Activated CD4-positive, alpha-beta T cell treated with anti-CD3 and anti-CD28 coated beads, Interleukin-10, Interleukin-2, amounts not matched to agents 100 ng/mL and 50 ng/mL, durations not matched to agents 16 hours and 8 hours (primary cell): ENCODE measurements at places on chromosomes 1 and 21.

DNA sequence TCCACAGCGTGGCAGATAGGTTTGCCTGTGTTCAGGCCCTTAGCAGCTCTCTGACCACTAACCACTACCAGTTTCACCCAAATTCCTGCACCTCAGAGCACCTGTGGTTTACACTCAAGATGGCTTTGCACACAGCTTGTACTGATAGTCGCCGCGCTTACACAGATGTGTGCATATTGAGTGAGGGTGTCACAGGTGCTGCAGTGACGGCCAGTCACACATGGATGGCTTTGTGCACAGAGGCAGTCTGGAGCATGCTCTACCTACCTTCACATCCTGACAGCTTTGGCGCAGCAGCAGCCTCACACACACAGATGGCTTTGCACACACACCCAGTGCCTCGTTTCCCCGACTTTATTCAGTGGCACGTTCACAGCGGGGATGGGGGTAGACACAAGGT is 7.5 kb downstream of the DMAP1 start:
- DNase-seq = no peak

DNA sequence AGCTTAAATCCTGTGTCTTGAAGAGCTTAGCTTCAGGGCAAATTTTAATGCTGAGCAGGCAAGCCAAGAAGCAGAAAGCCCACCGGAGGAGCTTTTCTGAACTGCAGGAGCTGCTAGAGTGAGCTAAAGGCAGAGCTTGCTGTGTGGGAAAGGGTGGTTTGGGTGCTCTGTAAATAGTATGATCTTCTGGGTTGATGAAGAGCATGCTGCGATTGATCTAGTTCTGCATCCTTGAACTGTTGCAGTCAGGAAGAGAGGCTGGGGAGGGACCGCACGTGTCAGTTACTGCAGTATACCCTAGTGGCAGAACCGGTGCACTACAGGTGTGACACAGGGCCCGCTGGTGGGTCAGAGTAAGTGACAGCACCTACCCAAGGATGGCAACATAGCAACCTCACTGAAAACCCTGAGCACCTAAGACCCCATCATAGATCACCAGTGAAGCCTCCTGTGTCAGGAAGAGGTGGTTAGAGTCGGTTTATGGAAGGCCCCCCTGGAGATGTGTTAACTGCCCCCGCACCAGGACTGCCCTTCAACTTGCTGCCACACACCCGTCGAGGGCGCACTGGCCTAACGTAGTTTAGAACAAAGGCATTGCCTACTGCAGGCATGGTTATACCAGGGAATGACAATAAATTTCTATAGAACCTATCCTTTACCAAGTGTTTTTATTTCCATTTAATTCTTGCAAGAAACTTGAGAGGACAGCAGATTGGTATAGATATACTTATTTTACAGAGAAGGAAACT is 146.0 kb upstream of the KIAA0040 start:
- peak; percentile 62 for DNase-seq

DNA sequence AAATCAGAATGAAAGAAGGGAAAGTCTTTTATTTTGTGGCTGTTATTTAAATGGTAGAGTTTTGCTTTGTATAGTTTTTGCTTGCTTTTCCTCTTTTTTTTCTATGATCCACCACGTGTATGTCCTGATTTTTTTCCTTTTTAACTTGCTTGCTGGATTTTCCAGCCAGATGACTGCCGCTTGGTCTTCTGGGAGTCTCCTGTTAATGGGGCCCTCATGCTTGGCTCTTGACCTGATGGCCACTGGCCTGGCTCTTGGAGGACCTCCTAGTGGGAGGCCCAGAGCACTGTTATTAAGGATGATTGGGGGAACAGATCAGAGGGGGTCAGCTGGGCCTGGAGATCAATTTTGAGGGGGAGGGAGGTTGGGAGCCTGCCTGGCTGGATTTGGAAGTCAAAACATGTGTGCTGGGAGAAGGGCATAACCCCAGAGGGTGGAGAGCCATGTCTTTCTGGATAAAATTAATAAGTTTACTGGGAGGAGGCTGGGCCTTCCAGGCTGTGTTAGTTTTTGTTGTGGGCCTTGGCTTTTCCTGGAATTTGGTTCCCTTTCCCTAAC is 1.2 kb downstream of the FGGY start:
- DNase-seq = no peak

DNA sequence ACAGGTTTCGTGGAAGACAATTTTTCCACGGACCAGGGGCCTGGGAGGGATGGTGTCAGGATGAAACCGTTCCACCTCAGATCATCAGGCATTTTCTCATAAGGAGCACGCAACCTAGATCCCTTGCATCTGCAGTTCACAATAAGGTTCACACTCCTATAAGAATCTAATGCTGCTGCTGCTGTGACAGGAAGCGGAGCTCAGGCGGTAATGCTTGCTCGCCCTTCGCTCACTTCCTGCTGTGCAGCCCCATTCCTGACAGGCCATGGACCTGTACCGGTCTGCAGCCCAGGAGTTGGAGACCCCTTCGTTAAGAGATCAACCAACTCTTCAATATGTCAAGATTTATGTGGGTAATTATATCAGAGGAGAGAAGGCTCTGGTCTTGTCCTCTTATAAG is 3.3 kb upstream of the DHX9 start:
- no peak for DNase-seq

DNA sequence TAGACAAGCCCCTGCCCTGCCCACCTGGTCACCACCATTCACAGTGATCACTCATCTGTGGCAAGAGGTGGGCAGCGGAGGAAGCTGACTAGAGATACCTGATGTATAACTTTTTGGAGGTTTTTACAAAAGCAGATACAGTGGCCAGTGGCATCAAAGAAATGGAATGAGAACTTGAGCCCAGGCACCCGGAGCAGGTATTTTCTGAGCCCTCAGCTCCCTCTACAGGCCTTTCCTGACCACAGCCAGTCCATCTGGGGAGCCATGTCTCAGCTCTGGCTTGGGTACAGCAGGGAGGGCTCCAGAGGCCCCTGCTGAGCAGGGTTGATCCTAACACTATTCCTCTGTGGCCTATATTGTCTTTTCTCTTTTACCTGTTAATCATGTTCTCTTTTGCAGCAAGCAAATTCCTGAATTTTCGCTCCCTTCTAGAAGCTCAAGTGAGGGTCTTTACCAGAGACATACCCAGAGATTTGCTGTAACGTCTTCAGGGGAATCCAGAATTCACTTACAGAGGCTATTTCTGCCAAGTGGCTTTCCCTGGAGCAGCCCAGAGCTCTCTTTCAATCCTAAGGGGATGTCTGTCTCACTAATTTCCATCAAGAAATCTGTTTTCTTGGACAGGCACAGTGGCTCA is 27.3 kb downstream of the GPR157 start:
- DNase-seq = peak; percentile 35

DNA sequence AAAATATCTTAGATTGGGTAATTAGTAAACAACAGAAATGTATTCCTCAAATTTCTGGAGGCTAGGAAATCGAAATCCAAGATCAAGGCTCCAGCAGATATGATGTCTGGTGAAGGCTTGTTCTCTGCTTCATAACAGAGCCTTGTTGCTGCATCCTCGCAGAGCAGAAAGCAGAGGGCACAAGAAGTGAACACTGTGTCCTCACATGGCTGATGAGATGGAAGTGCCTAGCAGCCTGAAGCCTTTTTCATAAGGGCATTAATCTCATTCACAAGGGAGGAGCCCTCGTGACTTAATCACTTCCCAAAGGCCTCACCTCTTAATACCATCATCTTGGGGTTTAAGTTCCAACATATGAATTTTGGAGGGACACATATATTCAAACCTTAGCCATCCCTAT is 77.2 kb upstream of the FOXD3 start:
- no peak for DNase-seq

DNA sequence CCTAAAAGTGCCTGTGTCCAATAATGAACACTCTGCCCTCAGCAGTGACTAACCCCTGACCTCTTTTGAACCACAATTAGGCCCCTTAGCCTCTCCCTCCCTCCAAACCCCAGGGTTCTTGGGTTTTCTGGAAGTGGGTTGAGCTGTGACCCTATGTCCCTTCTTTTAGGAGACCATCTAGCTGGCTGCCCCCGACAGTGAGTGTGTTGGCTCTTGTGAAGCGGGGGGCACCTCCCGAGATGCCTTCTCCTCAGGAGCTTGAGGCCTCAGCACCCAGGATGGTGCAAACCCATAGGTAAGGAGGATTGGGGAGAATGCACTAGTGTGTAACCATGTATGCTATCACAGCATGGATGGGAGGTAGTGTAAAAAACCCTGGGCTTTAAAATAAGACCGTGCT is 7.3 kb downstream of the RUSC1 start:
- DNase-seq = no peak

- DNase-seq = peak; percentile 50
Observed at GRCh38 chr1:46577671-46578070, 26.2 kb upstream of the KNCN start.

- no peak for DNase-seq
Observed at GRCh38 chr1:58714544-58714943, 14.7 kb upstream of the MYSM1 start.

GRCh38 chr1:187477103-187477502 is 648.4 kb downstream of the PLA2G4A start:
- DNase-seq = no peak

DNA sequence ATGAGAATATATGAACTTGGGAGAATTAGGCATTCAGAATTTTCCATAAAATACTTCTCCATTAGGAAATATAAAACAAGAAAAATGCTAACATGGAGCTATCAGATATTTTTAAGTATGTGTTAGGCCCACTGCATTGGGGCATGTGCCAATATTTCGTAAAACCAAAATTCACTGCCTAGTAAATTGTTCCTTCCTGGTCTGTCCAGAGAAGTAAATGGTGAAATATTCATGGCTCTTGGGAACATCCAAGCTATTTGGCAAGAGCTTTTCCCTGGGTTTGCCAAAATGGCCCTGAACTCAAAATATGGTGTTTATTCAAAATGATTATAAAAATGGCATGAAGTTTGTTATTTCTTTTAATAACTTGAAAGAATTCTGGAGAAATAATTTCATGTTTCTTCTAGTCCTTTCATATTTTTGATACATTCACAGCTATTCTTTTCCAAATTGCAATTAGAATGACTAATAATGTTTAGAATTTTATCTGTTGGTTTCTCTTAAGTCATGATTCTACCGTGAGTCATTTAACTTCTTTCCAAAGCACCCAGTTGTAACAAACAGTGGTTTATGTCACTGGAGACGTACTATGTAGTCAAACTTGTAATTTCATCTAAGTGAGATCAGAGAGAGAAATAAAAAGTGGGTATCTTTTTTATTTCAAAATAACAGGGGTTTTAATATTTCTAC is 25.7 kb upstream of the SLC19A2 start:
- DNase-seq = peak; percentile 17

GRCh38 chr1:213269829-213270228 is 218.8 kb downstream of the RPS6KC1 start:
- DNase-seq = no peak

DNA sequence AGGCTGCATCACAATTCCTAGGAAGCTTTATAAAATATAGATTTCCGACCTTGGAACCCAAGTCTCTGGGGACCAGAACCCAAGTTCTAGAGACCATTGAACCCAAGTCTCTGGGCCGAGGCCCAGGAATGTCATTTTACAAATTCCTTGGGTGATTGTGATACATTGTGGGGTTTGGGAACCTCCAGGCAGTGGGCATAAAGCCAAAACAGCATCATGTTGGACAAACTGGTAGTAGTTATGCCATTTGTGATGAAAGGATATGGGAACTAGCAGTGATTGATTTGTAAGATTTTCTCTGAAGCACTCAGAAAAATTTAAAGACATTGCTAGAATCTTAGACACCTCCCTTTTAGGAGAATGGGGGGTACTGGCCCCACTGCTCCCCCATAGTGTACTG is 160.2 kb downstream of the HIVEP3 start:
- no peak for DNase-seq

DNA sequence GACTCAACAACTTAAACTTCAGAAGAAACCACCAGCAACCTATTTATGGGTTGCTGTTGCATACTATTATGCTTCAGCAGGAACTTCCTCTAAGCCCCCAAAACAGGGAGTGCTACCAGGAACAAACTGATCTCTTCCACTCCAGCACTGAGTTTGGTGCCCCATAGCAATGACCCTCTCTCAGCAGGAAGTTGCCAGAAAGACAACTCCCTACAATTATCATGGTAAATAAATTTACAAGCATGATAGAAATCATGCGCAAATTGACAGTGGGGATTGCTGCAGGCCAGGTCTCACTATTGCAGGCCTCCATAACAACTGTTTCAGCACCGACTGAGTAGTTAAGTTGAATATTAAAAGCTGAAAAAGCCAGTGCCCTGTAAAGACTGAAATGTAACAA is 180.6 kb downstream of the PLA2G4A start:
- DNase-seq = no peak

GRCh38 chr1:58780411-58780810 is 3.4 kb downstream of the JUN start:
- no peak for DNase-seq

- DNase-seq = peak; percentile 20
Observed at GRCh38 chr1:26166719-26167281, 2.0 kb downstream of the C1orf232 start.

- DNase-seq = no peak
Observed at GRCh38 chr1:154837034-154837671, 32.9 kb downstream of the KCNN3 start.

DNA sequence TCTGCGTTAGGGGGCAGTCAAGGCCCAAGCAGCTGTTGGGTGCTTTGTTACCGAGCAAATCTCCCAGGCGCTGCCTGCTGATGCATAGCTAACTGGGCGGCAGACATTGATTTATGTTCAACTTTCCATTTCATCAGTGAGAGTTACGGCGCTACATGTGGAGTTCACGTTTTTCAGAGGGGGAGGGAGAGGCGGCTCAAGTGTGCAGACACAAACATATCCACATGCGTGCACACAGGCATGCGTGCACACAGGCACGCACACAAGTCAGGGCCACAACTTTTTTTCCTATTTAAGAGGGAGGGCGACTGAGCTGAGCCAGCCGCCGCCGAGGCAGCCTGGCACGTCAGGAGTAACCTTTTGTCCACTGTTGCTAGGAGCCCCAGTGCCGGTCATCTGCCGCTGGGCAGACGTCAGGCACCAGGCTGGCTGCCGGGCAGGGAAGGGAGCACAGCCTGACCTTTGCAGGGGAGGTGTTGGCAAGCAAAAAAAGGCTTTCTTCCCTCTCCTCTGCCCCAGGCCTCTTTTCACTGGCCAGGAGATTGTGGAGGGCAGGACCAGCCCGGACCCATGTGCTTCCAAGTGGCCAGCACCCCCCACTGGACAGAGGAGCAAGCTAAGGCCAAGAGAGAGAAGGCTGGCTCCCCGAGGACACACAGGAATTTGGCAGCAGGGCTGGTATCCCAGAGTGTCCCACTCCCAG is 73.3 kb downstream of the MRPL37 start:
- no peak for DNase-seq
